ENCODE measurements at places on chromosomes 2 and 18.

- no peak for DNase-seq
Measured at GRCh38 chr2:64861452-64862397, 127.5 kb upstream of the SLC1A4 start.

DNA sequence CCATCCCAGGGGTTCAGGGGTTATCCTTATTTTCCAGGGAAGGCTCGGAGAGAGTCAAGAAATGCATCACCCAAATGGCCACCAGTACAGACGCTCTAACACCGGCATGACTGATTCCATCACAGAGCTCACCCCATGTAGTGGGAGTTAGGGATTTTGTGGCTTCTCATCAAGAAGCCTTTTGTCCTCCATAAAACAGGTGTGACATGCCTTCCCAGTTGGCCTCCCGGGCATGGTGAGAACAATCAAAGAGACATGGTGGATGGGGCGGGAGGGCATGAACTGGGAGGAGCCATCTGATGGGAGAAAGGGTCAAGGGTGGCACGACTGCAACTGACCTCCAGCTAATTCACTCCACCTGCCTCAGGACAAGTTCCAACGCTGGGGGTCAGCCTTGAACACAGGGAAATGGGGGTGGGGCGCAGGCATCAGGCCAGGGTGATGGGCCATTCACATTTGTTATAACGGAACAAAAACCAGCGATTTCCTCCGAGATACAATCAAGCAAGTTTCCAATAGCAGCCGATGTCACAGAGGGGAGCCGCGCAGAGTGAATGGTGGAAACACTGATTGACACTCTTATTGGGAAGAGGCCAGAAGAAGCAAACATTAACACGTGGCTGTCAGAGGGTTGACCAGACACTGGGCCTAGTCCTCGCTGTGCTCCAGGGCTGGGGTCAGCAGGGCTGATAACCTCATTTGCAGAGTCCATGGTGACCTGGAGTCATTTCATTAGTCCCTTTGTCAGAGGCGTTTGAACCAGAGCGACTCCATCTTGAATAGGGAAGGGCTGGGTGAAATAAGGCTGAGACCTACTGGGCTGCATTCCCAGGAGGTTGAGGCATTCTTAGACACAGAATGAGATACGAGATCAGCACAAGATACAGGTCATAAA, 80.5 kb upstream of the HPCAL1 start:
- no peak for DNase-seq

- no peak for DNase-seq
Measured at GRCh38 chr2:86364894-86365293, 27.5 kb upstream of the REEP1 start.

DNA sequence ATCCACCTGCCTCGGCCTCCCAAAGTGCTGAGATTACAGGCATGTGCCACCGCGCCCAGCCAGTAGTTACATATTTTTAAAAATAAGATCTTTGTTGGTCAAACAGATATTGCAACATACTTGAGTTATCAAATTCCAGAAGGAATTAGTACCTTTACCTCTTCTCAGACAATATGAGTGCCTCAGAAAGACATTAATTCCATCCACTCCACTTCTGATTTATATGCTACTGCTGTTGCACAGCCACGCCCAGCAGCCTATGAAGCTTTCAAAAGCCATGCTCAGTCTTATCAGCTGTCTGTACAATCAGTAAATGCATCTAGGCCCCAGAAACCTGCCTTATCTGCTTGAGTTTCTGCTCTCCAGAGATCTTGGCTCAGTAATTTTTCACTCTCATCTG, 47.8 kb downstream of the MEX3C start:
- DNase-seq: no peak

GRCh38 chr2:240237609-240238174, 97.2 kb upstream of the OTOS start:
- no peak for DNase-seq

- DNase-seq: peak; percentile 31
Measured at GRCh38 chr2:239199041-239199768, 201.6 kb downstream of the HDAC4 start.

- no peak for DNase-seq
Measured at GRCh38 chr2:26536371-26537068, 58.6 kb upstream of the OTOF start.

DNA sequence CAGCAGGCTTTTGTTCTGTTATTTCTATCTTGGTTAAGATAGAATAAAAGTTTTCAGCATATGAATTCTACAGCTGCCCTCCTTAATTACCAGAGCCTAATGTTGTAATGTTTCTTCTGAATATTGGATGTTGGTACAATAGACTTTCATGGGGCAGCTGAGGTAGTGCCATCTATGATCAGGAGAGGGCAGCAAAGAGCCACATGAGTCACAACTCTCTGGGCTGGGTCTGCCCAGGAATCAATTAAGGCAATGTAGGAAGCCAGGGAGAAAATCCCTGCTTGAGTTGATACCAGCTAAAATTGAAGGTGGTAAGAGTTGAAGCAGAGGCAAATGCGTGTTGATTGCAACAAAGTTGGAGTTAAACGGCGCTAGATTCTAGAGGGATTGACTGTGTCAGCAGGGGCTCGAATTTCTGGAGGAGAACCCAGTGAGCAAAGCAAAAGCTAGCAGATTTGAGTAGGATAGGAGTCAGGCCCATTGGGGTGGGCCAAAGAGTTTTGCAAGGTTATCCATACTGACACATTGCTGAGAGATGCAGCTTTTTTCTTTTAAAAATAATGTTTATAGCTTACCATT, 10.6 kb upstream of the MC5R start:
- DNase-seq: peak; percentile 5

DNA sequence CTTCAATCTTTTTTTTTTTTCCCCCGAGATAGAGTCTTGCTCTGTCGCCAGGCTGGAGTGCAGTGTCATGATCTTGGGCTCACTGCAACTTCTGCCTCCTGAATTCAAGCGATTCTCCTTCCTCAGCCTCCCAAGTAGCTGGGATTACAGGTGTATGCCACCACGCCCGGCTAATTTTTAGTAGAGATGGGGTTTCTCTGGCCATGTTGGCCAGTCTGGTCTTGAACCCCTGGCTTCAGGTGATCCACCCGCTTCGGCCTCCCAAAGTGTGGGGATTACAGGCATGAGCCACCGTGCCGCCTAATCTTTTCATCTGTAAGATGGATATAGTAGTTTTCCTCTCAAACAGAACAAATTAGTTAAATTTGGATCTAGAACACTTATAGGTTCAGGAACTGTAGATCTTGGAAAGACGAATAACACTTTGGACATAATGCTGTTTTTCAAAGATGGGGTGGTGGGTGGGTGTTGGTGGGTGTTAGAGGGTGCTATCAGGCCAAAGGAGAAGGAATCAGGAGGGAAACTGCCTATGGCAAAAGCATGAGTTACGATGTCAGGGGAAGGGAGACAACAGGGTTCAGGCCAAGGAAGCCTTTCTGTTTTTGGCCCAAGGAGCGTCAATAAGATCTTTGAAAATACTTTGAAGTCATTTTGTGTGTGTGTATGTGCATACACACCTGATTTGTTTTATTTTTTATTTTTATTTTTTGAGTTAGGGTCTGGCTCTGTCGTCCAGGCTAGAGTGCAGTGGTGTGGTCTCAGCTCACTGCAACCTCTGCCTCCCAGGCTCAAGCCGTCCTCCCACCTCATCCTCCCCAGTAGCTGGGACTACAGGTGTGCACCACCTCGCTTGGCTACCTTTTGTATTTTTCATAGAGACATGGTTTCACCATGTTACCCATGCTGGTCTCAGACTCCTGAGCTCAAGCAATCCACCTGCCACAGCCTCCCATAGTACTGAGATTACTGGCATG, 6.8 kb downstream of the RPL37A start:
- no peak for DNase-seq

DNA sequence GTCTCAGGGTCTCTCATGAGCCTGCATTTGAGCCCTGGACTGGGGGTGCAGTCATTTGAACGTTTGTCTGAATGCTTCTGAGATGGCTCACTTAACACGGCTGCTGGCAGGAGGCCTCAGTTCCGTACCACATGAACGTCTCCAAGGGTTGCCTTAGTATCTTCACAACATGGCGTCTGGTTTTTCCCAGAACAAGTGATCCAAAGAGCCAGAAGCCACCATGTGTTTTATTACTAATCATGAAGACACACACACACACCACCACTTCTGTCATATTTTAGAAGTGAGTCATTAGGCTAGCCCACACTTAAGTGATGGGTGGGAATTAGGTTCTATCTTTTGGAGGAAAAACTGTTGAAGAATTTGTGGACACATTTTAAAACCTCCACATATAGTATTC, 15.0 kb upstream of the MYO1B start:
- DNase-seq: no peak

DNA sequence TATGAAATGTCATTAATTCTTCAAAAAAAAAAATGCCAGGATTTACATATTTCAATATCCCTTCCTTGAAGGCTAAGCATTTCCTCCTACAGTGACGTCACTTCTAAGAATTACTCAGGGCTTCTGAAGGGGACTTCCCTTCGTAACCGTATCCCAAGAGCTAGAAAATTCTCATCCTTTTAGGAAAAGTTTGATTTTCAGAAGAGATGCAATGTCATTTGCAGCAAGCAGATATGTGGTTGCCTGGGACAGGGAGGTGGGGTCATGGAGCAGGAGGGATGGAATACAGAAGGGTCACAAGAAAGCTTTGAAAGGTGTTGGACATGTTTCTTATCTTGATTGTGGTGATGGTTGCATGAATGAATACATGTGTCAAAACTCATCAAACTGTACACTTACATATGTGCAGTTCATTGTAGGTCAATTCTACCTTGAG, 97.0 kb upstream of the ATL2 start:
- no peak for DNase-seq

DNA sequence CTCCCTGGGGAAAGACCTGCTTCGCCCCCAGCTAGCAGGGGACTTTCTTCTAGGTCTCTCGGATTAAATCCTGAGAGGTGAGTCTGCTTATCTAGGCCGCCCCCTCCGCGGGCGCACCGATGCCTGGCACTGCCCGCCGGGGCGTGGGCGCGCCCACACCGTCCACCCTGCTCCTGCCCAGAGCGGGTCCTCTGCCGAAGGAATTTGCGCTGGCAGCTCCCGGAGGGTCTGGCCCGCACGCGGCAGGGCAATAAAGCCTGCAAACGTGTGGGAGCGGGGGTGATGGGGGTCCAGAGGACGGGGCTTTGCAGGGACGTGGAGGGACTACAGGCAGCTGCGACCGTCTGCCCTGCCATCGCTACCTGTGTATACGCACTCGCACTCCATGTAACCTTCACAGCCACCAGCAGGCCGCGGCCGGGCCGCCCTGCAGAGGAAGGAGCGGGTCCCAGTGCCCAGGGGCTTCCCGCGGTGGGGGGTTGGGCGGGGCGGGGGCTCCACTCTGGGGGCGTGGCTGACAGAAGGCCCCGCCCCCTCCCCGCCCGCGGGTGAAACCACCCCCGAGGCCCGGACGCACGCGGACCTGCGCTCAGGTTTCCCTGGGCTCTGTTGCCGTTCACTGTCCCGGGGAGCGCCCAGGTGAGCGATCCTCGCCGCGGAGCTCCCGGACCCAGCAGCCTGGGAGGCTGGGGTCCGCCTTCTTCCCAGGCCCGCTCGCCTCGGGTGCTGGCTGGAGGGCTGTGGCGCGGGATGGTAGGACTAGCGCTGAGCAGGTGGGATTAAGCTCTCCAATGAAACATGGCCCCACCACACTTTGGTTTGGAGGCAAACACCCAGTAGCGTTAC, 174.5 kb upstream of the HS6ST1 start:
- DNase-seq: no peak

- no peak for DNase-seq
Measured at GRCh38 chr2:235726554-235726953, 232.7 kb downstream of the AGAP1 start.

- DNase-seq: no peak
Measured at GRCh38 chr2:16284941-16285625, 344.7 kb downstream of the MYCN start.

- DNase-seq: no peak
Measured at GRCh38 chr2:9226458-9227380, 20.1 kb downstream of the ASAP2 start.

- no peak for DNase-seq
Measured at GRCh38 chr2:88615822-88616221, 11.4 kb downstream of the EIF2AK3 start.

- DNase-seq: no peak
Measured at GRCh38 chr18:60888071-60888624, 445.1 kb upstream of the CDH20 start.

DNA sequence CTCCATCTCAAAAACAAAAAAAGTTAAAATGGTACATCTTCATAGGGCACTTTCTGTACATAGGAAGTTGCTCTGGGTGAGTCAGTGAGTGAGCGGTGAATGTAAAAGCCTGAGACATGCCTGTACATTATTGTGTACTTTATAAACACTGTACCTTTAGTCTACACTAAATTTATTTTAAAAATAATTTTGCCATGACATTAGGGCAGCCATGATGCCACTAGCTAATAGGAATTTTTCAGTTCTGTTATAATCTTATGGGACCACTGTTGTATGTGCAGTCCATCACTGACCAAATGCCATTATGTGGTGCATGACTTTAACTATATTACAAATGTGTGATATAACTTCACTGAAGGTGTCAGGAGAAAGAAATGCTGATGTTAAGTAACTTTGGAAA, 11.0 kb upstream of the TXNDC2 start:
- DNase-seq: no peak

DNA sequence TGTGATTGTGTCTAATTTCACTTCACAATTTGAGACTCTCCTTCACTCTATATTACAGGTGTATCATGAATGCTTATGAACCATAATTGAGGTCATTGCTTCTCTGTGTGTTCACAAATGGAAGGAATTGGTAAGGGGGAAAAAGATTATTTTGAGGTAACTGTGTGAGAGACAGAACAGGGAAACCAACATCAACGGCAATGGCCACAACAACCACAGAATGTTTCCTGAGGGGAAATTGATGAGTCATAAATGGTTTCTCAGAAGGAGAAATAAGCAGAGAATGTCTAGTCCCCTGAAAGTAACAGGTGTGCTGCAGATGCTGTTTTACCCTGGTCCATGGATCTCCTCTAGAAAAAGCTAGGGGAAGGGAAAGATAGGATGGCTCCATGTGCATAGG, 361.2 kb upstream of the GALNT5 start:
- no peak for DNase-seq

- DNase-seq: no peak
Measured at GRCh38 chr2:9398881-9399780, 24.2 kb downstream of the ITGB1BP1 start.

Data from caudate nucleus (tissue), 63 donors.